ENCODE measurements at places on chromosomes 2 and 18.

GRCh38 chr2:43004879-43005244 lies 212.5 kb upstream of the HAAO start:
- DNase-seq = no peak

- DNase-seq = no peak
Observed at GRCh38 chr2:127984551-127984950, 43.3 kb downstream of the SAP130 start.

- DNase-seq = no peak
Observed at GRCh38 chr2:54423213-54423612, 32.9 kb upstream of the SPTBN1 start.

- no peak for DNase-seq
Observed at GRCh38 chr18:59270689-59271257, 2.5 kb downstream of the RAX start.

- no peak for DNase-seq
Observed at GRCh38 chr2:16767789-16768476, 102.3 kb upstream of the CYRIA start.

- no peak for DNase-seq
Observed at GRCh38 chr2:134283661-134284060, 29.8 kb downstream of the MGAT5 start.

GRCh38 chr2:80687524-80687923 lies 383.0 kb upstream of the LRRTM1 start:
- no peak for DNase-seq

- DNase-seq = no peak
Observed at GRCh38 chr18:78807668-78808067, 171.9 kb upstream of the SALL3 start.

DNA sequence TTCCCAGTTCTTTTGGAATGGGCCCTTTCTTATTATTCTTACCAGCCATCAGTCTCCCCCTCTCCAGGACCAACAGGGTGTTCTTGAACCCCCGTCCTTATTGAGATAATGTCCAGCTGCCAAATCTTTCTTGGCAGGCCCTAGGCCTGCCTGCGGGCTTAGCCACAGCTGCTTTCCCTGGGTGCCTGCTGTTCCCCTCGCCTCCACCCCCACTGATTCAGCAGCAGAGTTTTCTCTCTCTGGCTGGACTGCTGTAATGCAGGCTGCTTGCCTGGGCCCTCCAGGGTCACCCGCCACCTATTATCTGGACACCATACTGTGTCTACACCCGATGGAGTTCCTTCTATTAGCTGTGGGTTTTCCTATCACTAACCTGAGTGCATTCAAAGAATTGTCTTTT lies 395.4 kb upstream of the ATP5MC3 start:
- no peak for DNase-seq

GRCh38 chr2:215695861-215696260 lies 260.0 kb upstream of the FN1 start:
- no peak for DNase-seq

- DNase-seq = no peak
Observed at GRCh38 chr2:218387369-218388194, 5.5 kb downstream of the SLC11A1 start.

- no peak for DNase-seq
Observed at GRCh38 chr2:66561645-66562303, 126.8 kb downstream of the MEIS1 start.

GRCh38 chr2:9378433-9379390 lies 44.6 kb downstream of the ITGB1BP1 start:
- no peak for DNase-seq

GRCh38 chr2:144705328-144706245 lies 185.7 kb upstream of the ZEB2 start:
- DNase-seq = no peak

- DNase-seq = no peak
Observed at GRCh38 chr2:126837966-126838715, 60.5 kb upstream of the TEX51 start.

- no peak for DNase-seq
Observed at GRCh38 chr2:112155331-112156151, 17.4 kb downstream of the FBLN7 start.

- no peak for DNase-seq
Observed at GRCh38 chr2:76128622-76129021, 417.9 kb upstream of the GCFC2 start.

GRCh38 chr2:205607146-205607545 lies 75.2 kb upstream of the NRP2 start:
- no peak for DNase-seq

GRCh38 chr2:134491771-134492441 lies 226.9 kb downstream of the TMEM163 start:
- DNase-seq = no peak

DNA sequence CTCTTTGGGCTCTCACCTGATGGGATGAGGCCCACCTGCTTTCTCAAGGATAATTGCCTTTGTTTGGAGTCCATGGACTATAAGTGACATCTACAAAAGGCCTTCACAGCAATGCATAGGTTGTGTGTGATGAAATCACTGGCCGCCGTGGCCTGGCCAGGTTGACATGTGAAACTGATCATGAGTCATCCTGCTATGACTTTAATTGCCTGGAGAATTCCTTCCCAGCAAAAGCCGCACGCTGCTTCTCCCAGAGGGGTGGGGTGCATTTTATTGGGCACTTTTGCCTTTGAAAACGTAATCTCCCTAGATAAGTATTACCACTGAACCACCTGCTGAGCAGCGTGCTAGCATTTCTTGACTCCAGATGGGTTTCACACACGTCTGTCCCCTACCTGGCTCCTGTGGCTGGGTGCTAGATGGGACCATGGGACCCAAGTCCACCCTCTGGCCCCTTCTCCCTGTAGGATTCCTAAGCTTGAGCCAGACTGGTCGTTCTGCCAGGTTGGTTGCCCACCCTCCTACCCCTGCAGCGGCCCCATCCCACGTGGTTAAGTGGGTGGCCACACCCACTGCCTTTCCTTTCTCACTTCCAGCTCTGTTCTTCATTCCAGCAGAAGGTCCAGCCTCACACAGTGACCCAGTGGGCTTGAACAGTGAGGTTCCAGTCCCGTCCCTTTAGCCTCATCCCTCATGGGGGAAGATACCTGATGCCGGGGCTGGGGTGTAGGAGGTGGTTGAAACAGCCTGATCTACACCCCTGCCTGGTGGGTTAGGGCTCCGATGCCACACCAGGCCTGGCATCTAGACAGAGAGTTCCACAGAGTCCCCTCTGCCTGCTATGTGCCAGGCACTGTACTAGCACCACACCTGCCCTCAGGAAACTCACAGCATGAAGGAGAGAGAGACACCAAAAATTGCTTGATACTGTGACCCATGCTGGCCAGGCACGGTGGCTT lies 89.6 kb downstream of the GBX2 start:
- no peak for DNase-seq

DNA sequence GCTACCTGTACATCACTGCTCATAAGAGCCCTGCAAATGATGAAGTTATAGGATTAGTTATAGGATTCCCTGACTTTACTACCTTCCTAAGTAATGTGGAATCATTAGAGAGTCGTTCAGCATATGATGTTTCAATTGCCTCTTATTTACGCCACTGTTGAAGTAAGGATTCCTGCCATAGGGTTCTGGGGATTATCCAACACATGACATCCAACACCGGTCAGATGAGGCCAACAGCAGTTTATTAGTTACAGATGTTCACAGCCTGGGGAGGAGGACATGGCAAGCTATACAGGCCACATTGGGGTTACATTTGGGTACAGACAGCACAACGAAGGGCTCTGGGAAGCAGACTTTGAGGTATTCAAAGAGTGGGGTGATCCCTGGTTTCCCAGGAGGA lies 134.1 kb upstream of the MC4R start:
- DNase-seq = no peak

DNA sequence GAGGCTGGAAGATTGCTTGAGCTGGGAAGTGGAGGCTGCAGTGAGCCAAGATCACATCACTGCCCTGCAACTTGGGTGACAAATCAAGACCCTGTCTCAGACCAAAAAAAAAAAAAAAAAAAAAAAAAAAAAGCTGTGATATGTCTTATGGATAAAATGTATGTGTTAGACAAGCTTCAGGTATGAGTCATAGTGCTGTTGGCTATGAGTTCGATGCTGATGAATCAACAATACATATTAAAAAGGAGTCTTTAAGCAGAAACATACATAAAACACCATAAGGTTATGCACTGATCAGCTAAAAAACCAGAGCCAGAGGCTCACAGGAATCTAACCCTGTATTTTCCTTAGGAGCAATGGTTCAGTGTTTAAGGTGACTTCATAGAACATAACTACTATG lies 332.3 kb downstream of the NCKAP5 start:
- no peak for DNase-seq

- no peak for DNase-seq
Observed at GRCh38 chr2:25707927-25708590, 34.7 kb upstream of the DTNB start.

- no peak for DNase-seq
Observed at GRCh38 chr18:9604348-9604747, 10.0 kb downstream of the PPP4R1 start.

DNA sequence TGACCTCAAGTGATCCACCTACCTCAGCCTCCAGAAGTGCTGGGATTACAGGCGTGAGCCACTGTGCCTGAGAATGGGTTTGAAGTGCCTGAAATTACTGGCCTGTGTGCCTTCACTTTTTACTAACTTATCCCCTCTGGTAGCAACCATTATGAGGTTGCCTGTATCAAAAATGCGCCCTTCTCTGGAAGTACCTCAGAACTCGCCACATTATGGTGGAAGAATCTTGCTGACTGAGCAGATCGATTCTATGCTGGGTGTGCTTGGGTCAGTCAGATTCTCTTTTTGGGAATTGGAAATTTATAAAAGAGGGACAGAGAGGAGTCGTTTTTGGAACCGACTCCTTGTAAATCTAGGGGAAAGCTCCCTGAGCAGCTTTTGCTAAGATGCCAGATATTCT lies 8.2 kb downstream of the LHCGR start:
- DNase-seq = no peak

GRCh38 chr2:241818229-241818942 lies 9.4 kb downstream of the NEU4 start:
- no peak for DNase-seq

DNA sequence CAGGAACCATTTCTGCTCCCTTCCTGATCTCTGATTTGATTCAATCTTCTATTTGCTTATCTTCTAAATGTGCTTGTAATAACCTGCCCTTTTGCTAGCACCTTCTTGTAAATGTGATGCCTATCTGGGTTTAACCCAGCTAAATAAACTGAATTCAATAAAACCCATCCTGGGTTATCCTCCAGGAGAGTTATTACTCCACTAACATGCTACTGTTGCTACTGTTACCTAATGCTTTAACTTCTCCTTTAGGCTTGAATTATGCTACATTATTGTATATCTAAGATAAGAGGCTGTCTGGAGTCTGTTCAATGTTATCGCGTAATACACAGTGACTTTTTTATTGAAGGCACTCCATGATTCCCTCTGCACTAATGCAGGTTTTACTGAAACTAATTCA lies 206.5 kb upstream of the CTAGE1 start:
- no peak for DNase-seq

- no peak for DNase-seq
Observed at GRCh38 chr2:37856101-37856751, 68.9 kb upstream of the RMDN2 start.

DNA sequence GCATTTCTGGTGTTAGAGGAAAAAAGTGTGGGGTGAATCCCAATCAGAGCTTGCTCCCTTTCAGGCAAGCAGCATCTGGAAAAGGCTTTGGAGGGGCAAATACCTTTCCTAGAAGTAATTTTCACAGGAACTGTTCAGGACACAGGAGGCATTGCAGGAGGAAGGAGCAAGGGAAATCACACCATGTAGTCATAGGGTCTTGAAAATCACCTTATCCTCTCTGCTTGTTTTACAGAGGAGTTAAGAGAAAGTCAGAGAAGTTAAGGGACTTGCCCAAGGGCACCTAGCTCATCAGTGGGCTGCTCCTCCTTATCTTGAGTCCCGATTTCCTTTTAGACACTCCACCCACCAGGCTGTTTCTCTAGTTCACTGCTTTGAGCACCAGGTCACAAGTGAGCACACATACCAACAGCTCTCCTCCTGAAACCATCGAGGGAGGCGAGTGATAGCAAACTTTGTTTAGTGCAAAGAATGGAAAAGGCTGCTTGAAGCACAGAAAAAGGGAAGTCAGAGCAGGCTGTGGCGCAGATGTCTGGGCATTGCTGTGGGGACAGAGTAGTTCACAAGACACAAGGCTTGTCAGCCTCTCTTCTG lies 89.2 kb upstream of the CXCR4 start:
- peak; percentile 35 for DNase-seq

DNA sequence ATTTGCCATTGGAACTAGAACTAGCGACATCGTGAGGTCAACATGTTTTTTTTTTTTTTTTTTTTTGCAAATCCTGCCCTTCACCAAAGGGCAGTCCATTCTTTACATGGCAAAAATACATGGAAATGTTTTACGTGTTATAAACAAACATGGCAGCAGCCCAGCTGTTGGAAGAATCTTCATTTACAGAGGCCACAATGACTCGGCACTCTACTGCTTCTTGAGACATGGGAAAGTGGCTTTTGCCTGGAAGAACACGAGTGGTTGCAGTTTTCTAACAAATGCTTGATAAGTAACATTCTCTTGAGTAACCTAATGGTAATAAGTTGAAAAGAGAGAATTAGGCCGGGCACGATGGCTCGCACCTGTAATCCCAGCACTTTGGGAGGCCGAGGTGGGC lies 22.8 kb upstream of the POLR1B start:
- no peak for DNase-seq

DNA sequence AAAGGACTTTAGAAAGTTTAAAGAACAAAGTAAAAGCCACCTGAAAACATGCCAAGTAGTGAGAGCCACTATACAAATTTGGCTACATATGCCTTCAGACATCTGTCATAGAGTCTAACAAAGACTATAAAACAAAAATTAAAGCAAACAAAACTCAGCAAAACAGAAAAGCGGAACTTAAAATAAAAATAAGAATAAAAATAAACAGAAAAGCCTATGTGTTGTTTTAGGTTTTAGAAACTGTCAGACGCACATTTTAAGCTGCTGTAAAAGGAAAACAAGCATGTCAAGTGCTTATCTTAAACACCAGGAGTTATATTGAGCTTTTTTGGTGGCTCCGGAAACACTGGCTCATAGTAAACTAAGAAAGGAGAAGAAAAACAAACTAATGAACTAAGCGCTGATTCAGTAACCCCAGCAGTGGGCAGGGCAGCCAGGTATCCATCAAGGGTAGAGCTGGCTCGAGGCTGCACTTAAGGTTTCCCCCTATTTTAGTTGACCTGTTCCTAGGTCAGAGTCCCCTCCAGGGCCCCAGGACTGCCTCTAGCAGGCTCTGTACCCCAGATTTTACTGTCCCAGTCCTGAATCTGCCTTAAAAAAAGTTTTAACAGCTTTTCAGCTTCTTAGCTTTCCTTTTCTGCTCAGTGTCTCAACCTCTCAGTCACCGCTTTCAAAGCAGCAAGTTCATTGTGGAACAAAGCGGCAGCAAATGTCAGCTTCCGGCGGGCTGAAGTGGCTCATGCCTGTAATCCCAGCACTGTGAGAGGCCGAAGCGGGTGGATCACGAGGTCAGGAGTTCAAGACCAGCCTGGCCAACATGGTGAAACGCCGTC lies 15.4 kb upstream of the RMC1 start:
- peak; percentile 55 for DNase-seq

Measured in GM06990 (cell line).